Amniotic stem cell (primary cell): ENCODE measurements at places on chromosomes 11 and 22.

GRCh38 chr11:125271483-125272091 is 107.0 kb downstream of the PKNOX2 start:
- DNase-seq, result no peak

DNA sequence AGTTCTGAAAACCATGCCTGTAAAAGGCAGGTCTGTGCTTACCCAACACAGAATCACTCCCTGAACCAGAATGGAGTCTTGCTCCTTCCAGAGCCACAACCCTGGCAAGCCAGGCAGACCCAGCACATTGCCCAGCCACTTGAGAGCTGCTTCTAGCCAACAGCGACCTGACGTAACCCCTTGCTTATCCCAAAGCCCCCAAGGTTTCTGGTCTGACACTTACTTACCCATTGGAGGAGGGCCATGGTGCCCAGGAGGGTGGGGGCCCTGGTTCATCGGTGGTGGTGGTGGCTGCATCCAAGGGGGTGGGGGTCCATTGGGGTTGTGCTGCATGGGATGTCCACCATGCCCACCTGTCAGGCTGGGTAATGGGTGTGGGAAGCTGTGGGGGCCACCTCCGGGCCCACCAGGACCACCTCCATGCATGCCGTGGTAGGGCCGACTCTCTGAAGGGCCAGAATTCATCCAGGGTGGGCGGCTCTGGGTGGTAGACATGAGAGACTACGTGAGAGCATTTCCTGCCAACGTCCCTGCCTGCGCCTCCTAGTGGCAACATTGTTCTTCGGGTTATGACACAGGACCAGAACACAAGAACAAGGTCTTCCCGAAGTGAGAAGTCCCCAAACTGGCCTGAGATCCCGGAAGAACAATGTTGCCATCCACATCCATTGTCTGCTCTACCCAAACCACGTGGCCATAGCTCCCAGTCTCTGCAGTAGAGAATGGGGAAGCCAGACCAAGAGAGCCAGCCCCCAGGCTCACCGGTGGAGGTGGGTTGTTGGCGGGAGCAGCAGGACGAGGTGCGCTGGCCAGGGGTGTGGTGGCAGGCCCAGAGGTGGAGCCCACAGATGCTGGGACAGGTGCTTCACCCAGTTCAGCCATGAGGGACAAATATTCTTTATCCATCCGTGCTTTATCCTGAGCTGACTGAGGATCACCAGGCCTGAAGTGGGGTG is 7.8 kb upstream of the PYGM start:
- DNase-seq, result no peak

GRCh38 chr11:69889400-69890318 is 70.4 kb upstream of the FGF3 start:
- DNase-seq, result no peak

GRCh38 chr11:74948546-74948897 is 369 bp downstream of the XRRA1 start:
- DNase-seq, result no peak

DNA sequence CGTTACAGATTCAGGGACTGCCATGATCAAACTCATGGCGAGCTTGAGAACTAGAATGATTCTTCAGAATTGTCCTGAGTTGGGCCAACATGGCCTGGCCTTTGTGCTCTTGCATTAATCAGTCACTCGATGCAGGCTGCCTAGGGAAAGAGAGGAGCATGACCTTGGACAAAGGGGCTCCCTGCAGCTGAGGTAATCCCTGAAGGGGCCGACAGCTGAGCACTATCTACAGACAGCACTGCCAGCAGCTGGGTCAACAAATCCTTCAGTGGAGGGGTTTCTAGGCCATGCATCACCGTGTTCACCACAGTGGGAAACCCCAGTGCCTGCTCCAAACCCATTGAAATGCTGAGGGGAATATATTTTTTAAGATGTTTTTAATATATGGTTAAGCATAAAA is 159.5 kb upstream of the POU2AF2 start:
- DNase-seq, result no peak

- DNase-seq, result no peak
These were observed 513.1 kb downstream of the MIAT start for GRCh38 chr22:27170491-27170890.

- no peak for DNase-seq
These were observed 69.7 kb upstream of the GALNT18 start for GRCh38 chr11:11691296-11692151.

DNA sequence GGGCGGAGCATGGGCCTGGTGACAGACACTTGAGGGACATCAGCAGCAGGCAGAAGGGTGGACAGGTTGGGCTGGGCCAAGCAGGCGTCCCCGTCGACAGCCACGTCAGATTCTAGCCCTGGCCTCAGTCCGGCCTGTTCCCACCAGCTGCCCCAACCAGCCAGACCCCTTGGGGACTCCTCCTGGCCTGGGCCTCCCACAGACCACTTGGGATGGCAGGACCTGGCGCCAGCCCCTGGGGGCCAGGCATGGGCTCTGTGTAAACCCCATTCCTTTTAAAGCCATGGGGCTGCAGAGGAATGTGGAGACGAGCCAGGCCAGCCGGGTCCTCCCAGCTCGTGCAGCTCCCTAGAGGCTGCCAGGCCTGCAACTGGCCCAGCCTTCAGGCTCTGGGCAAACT is 4.7 kb upstream of the SUSD2 start:
- DNase-seq, result no peak

- DNase-seq, result peak; percentile 51
These were observed 26.6 kb upstream of the IL17RA start for GRCh38 chr22:17057959-17058814.

GRCh38 chr11:121566279-121567168 is 113.8 kb upstream of the SORL1-AS1 start:
- no peak for DNase-seq

GRCh38 chr22:17786435-17787161 is 12.3 kb upstream of the BID start:
- DNase-seq, result no peak

DNA sequence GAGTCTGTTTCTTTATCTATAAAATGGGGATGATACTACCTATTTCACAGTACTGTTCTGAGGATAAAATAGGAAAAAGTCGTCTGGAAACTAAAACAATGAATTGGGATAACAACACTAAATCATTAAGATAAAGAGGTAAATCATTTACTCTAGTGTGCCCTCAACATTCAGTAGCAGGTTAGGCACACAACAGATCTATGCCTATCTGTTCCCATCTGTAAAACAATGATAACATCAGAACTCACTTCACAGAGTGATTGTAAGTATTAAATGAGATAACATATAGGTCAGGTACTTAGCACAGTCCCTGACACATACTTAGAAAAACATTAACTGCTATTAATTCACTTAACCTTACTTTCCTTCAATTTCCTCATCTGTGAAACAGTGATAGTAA is 36.9 kb downstream of the PAK1 start:
- DNase-seq, result no peak

- no peak for DNase-seq
These were observed 16.8 kb downstream of the DGCR2 start for GRCh38 chr22:19105456-19105855.

DNA sequence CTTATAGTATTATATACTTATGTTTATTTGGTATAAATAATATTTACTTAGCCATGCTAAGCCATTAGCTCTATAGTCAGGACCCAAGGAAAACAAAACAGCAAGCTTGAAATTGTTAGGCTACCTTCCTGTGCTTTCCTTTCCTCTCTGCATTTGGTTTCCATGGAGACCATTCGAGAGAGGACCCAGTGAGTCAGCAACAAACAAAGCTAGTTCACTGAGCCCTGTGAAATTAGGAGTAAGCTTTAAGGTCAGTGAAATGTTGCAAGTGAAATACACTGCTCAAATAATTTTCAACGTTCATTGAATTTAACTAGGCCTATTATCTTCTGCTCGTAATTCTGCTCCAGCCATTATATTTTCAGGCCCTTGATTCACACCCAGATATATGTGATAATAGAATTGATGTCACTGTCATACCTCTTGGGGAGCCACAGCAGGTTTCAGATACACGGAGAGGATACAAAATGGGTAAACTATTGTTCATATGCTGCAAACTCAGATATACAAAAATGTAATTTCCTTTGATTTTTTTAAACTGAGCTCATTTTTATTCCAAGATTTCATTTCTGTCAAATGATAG is 9.1 kb upstream of the OR10D3 start:
- DNase-seq, result peak; percentile 82

GRCh38 chr11:67456068-67456705 is 1.0 kb downstream of the CABP4 start:
- no peak for DNase-seq

- DNase-seq, result no peak
These were observed 27.3 kb upstream of the NFAM1 start for GRCh38 chr22:42459287-42460063.

DNA sequence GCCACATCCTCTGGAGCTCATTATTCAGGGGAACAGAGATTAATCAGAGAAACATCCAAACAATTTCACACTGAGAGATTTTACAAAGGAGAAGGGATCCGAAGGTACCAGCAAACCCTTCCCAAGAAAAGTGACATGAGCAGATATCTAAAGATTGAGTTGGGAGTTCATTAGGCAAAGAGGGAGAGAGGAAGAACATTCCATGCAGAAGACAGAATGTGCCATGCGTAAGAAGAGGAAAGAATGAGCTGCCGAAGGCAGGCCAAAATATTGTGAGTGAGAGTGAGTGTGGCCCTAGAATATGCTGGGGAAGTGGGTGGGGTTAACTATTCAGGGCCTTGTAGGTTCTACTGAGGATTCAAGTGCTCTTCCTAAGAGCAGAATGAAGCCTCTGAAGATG is 50.0 kb upstream of the LYVE1 start:
- no peak for DNase-seq

DNA sequence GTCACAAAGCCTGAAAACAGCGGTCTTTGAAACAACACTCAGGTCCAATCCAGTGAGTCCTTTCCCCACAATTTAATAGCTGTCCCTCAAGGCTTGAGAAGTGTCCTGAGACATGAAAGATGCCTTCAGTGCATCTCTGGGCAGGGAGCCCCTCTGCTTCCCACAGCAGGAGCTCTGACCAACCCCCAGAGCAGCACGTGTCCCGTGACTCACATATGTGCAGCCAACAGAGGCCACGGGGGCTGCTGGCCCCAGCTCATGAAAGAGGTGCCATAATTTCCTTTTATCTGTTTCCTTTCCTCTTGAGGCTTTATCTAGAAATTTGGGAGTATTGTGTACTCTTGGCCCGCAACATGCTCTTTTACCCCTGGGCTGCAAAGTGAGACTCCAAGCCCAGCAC is 33.2 kb upstream of the LMO1 start:
- no peak for DNase-seq

- DNase-seq, result no peak
These were observed 35.6 kb downstream of the SERPINH1 start for GRCh38 chr11:75597636-75598035.

DNA sequence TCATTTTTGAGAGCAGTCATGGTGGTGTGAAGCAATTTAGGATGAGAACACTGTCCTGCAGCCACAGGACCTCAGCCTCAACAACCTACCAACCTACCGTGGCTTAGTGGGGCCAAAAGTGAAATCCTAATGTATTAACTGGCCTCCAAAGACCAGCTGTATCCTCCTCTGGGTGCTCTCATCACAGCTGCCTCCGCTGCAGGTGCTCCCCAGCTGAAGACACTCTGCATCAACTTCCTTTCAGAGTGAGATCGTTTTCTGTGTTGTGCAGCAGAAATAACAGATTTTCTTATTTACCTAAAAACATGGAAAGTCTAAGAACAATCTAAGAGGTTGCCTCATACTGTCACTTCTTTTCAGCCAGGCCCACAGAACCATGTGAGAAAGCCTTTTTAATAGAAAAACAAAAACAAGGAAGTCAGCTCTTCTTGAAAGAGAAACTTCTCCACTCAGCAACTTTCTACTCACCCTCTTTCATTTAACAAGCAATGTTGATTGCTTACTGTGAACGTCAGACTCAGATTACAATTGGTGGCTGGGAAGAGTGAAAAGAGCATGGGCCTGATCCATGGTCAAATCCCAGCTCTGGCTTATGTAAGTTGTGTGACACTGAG is 136.1 kb downstream of the TENM4 start:
- no peak for DNase-seq

DNA sequence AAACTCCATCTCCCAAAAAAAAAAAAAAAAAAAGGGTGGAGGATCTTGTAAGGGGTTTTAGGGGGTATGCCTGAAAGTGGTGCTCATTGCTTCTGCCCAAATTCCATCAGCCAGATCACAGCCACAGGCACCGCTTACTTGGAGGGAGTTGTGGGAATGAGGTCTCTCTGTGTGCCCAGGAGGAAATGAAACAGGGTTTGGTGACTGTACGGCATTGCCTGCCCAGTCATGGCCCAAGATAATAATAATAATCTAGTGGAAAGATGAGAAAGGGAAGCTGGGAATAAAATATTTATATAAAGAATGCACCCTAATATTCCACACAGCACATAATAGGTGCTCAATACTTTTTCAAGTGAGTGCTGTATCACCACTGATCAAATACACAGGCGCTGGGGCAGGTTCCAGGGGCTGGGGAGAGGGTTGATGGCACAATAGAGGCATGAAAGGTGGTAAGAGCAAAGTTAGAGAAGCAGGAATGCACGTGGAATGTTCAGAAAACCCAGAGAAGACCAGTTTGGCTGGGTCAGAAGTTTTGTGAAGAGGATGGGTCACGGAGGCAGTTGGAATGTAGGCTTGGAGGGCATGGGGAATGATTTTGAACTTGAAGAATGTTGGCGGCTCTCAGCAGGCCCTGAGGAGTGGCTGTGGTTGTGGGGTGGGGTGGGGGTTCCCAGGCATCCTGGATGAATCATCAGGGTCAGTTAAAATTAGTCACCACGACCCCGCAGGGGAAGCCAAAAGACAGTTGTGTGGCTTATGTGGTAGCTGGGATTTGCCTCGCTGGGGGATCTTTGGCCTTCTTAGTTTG is 12.5 kb upstream of the MB start:
- DNase-seq, result peak; percentile 95

GRCh38 chr11:62792202-62792575 is 383 bp upstream of the TMEM223 start:
- DNase-seq, result no peak

DNA sequence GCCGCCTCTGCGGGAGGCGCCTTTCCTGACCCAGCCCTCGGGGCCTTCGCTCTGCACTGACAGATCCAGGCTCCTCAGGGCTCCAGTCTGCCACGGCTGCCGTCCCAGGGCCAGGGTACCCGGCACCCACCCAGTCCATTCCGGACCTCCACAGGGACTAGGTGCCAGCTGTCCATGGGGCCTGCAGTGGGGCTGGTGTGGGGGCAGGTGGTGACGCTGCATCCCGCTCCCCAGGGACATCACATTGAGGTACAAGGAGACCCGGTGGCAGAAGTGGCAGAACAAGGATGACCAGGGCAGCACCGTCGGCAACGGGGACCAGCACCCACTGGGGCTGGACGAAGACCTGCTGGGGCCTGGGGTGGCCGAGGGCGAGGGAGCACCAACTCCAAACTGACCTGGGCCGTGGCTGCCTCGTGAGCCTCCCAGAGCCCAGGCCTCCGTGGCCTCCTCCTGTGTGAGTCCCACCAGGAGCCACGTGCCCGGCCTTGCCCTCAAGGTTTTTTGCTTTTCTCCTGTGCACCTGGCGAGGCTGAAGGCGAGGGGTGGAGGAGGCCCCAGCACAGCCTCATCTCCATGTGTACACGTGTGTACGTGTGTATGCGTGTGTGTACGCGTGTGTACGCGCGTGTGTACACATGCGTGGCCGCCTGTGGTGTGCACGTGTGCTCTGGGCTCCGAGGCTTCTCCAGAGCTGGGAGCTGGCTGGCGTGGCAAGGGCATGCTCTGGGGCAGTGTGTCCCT is 16.7 kb downstream of the RNH1 start:
- DNase-seq, result no peak
